ENCODE measurements at places on chromosomes 1 and 21.
A peak's percentile ranks its signal among the peaks of the same experiment; 100 is the strongest.

DNA sequence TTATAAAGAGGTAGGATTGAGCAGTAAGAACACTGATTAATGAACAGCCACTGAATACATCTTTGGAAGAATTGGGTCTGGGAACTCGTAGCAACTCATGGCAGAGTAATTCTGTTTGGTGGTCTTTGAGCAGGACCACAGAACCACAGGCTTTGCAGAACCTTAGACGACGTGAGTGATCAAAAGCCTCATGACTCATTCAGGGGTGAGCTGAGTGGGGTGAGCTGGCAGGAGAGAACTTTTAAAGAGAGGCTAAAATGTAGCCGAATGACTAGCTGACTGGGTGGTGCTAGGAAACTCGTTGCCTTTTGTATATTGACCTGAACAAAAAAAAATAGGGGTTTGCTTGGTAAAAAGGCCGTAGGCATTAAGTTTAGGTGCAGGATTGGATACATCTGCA lies 313.8 kb downstream of the TGFB2 start:
- no peak for DNase-seq

- DNase-seq: no peak
Measured at GRCh38 chr1:224774378-224774777, 155.1 kb upstream of the DNAH14 start.

- DNase-seq: no peak
Measured at GRCh38 chr1:153705484-153705883, 22.4 kb upstream of the INTS3 start.

- no peak for DNase-seq
Measured at GRCh38 chr1:234604495-234605398, 5.2 kb downstream of the IRF2BP2 start.

DNA sequence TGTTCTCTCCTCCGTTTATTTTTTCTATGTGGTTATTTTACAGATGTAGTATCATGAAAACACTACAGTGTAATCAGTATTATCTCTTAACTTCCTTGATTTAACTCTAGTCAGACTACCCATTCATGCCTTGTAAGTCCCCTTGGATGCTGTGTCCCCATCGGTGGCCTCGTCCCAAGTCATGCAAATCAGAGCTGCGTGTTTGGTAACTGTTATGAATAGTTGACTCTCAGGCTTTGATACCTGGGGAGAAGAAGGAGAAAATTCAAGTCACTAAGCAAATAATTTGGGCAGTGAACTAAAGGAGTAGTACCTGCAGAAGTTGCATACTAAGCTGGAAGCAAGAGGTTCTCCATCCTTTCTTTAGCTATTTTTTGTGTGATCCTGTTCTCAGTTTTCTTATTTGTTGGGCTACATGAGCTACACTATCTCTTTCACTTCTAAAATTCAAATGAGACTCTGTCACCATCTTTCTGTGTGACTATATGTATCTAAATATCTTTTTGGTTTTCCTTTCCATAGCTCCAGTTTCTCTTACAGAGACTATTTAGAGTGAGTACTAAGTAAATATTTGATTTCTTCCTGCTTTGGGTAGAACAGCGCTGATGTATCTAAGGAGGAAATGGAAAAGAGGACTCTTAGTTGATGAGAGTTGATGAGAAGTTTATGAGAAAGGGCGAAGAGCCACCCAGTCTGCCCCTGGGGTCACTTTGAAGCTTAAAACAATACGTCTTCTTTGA lies 50.9 kb downstream of the VANGL2 start:
- no peak for DNase-seq

DNA sequence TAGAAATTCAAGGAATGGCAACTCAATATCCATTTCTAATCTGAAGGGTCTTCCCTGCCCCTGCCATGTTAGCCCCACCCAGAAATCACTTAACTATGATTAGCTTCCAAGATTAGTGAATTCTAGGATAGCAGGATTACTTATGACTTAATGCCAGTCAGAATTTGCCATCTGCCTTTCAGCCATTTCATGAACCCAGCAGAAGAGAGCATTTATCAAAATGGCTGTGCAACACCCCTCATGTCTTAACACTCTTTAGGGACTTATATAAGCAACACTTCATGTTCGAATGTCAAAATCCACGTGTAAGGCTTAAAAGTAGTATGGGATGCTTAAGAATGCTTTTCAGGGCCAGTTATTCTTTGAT lies 288.5 kb downstream of the NFIA start:
- DNase-seq: no peak

- DNase-seq: no peak
Measured at GRCh38 chr1:41849211-41849759, 69.4 kb downstream of the HIVEP3 start.

DNA sequence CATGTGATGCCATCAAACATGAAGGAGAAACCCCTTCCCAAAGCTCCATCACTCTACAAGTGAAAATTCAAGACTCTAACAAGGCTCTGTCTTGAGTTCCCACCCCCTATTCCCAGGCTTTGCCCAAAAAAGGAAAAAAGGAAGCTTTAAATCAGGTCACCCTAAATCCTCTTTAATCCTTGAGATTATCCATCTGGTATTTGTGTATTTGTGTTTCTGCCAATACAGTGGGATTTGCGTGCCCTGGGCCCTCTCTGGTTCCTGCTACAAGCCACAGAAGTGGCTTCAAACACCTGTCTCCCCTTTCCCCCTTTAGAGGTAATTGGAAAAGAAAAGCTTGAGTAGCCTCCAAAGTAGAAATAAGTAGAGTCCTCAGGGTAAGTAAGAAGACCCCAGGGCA lies 120.4 kb downstream of the EDEM3 start:
- DNase-seq: no peak

DNA sequence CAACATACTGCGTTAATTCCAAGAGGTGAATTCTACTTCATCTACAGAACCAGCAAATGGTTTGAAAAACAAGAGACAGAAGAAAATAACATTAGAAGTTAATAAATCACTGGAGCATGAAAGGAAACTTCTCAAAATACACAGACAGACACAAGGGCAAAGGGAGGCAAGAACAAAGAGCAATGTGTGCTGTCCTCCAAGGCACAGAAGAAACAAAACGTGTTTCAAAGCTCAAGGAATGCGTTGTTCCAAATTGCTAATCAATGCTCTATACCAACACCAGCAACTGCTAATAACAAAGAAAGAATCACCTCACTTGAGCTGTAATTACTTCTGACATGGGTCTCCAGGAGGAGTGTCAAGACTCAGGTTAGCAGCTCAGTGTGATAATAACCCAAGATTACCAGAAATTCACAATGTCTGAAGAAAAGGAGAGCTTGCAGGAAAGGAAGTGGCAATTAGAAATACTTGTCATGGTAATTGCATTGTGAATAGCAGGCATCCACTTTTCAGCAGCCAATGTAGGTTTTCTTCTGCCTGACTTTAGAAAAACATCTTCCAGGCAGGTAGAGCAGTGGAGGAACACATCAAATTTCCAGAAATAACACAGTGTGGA lies 175.4 kb downstream of the SEC16B start:
- DNase-seq: no peak

GRCh38 chr1:226605318-226605950 lies 56.9 kb downstream of the STUM start:
- DNase-seq: no peak

- no peak for DNase-seq
Measured at GRCh38 chr1:185438936-185439335, 121.9 kb upstream of the IVNS1ABP start.

DNA sequence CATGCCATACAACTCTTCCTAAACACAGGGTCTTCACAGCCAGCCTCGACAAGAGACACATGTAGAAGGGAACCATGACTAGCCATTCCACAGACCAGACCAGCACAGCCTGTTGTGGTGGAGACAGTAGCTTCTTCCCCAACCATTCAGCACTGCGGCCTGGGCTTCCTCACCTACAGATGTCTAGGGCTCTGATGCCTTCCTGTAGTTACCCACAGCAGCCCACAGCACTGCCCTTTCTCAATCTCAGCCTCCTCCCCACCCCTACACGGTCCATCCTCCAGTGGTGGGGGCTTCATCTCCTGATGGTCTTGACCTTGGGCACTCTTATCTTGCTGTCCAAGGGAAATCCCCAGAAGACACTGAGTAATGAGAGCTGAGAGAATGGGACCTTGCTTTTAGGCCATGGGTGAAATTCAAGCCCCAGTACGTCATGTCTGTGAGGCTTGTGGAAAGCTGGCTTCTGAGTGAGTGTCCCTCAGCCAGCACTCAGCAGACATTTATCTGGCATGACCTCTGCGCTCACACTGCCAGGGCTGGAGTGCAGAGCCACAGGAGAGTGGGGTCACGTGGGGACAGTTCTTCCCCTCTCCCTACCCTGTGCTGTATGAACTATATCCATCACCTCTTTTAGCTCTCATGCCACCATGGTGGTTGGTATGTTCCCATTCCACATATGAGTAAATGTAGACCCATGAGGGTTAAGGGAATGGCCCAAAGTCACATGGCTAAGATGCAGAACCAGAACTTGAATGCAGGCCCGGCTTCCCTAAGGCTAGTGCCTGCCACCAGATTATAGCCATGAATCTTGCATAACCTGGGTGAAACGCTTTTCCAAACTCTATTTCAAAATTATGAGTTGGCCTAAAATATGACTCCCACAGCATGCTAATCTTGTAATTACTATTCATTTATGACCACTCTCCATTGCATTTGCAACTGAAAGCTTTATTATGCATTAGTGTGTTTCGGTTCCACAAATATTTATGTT lies 104.7 kb downstream of the HIVEP3 start:
- no peak for DNase-seq

- no peak for DNase-seq
Measured at GRCh38 chr1:1624443-1625403, 7.2 kb upstream of the MMP23B start.

- no peak for DNase-seq
Measured at GRCh38 chr1:224357626-224358124, 996 bp downstream of the CNIH4 start.

- DNase-seq: peak; percentile 35
Measured at GRCh38 chr1:205458777-205459566, 3.1 kb upstream of the BLACAT1 start.

GRCh38 chr1:11061652-11062365 lies 2.0 kb upstream of the SRM start:
- DNase-seq: no peak

GRCh38 chr1:22222723-22223122 lies 79.8 kb upstream of the WNT4 start:
- DNase-seq: no peak

GRCh38 chr1:100624886-100625610 lies 87.1 kb downstream of the GPR88 start:
- no peak for DNase-seq

DNA sequence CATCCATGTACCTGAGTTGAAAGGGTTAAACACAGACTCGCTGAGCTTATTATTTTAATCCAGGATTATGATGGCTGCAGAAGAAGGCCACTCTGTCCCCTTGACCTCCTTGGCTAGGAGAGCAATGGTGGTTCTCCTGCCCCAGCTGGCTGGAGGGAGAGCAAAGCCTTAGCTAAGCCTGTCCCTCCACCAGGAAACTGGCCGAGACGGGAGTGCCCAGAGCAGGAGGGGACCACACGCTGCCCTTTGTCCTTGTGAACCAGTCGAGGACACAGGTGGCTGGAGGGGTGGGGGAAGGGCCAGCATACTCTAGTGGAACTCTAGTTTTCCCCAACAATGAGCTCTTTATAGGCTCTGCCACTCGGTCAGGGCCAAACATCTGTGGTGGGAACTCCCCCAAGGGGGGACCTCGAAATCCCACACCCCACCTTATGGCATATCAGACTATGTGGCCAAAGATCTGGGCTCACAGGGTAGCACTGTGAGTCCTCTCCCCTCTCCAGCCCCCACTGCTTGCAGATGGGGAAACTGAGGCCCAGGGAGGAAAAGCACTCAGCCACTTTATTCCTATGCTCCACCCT lies 12.9 kb downstream of the KIAA1614 start:
- no peak for DNase-seq

DNA sequence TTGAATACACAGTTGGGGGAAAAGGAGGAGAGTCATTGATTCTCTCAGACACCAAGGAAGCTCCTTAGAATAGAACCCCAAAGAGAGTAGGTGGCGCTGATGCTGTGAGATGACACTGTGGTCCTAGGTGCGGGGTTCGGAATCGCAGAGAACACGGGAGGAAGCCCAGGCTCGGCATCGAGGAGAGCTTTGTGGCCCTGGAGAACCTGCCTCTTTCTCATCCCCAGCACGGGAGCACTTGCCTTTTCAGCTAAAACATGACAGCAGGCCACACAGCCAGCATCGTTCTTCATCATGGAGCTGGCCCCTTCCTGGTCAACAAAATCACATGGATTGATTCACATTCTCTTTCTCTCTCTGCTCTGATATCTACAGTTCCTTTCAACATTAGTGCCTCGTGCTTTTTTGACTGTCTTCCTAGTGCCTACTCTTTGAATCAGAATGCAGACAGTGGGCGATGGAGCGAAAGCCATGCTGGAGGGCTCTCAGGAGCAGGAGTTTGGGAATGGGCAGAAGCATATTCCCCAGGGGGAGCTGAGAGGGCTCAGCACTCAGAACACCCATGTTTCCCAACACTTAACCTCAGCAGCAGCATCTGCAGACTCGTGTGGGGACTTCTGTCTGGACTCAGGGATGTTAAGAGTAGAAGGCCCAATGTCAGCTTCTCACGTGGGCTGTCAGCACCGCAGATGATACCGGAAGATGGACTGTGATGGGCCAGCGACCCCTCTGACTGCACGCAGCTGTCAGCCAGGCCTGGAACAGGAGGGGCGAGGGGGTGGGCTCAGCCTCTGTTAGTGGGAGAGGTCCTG lies 539.4 kb downstream of the KIF26B start:
- DNase-seq: no peak

GRCh38 chr1:183723571-183723970 lies 70.5 kb upstream of the APOBEC4 start:
- DNase-seq: no peak

- no peak for DNase-seq
Measured at GRCh38 chr1:31300193-31300592, 3.4 kb downstream of the ZCCHC17 start.

GRCh38 chr1:180451504-180451903 lies 50.9 kb downstream of the ACBD6 start:
- no peak for DNase-seq

GRCh38 chr1:25445993-25446538 lies 15.4 kb downstream of the MACO1 start:
- no peak for DNase-seq
